ENCODE measurements at places on chromosomes 4 and X.
A peak's percentile ranks its signal among the peaks of the same experiment; 100 is the strongest.

GRCh38 chrX:109774706-109775105 lies 41.6 kb upstream of the ACSL4 start:
- peak; percentile 44 for DNase-seq

GRCh38 chr4:98674404-98675173 lies 16.2 kb upstream of the TSPAN5 start:
- no peak for DNase-seq

DNA sequence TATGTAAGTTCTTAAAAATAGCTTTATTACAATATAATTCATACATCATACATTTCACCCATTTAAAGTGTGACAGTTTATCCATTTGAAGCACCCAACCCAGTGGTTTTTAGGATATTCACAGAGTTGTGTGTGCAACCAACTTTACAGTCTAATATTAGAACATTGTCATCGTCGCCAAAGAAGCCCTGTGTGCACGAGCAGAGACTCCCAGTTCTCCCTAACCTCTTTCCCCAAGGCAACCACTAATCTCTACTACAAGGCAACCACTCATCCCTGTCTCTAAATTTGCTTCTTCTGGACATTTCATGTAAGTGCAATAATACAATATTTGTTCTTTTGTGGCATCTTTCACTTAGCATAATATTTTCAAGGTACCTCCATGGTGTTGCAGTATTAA lies 47.7 kb downstream of the CLDN22 start:
- DNase-seq: no peak

DNA sequence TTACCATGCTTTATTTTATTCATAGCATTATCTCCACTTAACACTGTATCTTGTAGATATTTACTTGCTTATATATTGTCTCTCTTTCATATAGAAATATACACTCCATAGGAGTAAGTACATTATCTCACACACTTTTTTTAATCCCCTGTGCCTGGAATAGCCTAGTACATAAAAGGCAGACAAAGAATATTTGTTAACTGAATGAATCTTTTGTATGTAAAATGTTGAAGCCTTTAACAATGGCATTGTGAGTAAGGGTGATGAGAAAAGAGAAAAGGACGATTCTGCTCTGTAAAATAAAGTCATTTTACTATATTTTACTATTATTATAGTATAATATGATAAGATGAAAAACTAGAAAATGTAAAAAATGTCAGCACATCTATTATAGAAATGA lies 97.7 kb upstream of the PDHA2 start:
- DNase-seq: no peak

DNA sequence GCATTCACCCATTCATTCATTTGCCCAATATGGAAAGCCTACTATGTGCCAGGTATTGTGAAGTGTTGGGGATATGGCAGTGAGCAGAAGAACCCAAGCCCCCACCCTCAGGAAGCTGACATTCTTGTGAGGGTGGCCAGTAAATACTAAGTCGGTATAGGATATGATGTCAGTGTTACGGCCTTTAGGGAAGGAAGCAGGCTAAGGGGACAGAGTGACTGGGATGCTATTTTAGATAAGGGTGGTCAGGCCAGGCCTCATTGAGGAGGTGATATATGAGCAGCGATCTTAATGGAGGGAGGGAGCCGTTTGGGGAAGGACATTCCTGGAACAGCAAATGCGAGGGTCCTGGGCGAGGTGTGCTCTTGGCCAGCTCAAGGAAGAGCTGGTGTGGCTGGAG lies 2.0 kb downstream of the ATP6AP1 start:
- no peak for DNase-seq

DNA sequence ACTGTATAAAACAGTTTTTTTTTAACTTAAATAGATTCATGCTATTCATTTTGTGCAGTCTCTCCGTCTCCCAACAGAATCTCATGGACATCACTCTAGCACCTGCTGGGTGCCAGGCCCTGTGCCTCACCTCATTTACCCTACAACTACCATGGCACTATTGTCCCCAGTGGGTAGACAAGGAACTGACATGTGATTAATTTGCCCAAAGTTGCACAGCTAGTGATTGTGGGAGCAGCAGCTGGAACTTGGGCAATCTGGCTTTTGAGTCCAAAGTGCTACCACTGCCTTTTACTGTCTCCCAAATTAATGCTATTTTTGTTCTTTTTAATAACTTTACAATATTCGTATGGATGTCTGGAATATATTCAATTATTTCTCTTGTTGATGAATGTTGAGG lies 11.2 kb upstream of the PGRMC2 start:
- no peak for DNase-seq

- DNase-seq: no peak
Observed at GRCh38 chr4:23171976-23172375, 479.2 kb downstream of the GBA3 start.

DNA sequence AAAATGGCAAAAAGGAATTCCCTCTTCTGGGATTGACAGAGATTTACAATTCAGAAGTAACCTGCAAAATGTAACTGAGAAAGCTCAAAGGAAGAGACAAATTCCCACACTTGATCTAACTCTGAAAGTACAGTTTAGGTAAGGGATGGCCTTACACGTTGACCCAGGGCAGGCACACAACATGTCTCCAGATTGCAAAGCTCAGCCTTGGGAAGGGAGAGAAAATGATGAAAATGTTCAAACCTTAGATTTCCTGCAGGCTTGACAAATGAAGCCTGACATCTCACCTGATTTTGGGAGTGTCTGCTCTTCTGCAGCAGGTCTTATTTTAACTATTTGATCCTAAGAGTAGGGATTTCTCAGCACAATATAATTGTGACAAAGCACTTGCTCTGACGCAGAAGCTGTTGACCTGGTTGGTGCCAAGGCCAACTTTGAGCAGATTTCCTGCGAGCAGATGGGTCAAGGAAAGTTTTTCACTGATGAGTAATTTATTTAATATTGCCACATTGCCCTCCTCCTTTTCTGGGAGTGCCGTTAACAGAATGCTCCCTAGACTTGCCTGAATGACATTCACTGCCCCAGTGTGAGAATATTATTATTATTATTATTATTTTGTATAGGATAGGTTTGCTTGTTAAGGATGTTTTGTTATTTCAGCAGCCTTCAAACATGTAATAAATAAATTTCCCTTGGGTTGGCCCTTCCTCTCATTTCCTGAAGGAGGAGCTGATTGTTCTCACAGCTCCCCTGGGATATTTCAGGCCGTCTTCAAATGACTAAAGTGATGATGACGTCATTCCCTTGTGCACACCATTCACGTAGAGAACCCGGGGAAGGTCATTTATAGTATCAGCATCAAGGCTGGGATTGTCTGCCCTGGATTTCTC lies 157.1 kb downstream of the VEGFC start:
- no peak for DNase-seq

DNA sequence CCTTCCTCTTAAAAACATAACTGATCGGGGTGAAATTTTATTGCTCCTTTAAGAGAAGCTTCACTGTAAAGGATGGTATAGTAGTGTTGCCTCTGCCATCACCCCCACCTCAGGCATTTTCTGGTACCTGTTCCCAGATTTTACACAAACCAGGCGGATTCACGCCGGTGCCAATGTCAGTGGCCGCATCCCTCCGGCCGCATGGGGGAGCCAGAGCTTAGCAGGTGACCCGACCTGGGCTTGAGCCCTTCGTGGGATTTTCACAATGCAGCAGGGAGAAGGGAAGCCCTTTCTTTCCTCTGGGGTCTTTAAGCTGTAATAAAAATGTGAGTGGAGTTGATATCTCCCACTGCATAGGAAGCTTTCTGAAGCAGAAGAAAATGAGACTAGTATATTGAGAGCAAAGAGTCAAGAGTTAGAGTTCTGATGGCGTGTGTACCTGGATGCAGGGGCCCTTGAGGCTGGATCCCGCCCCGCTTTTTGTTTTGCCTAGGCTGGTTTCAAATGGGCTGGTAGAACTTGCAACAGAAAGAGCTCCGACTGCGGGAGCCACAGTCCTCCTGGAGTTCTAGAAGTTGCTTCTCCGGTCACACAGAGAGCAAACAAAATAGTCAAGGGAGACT lies 59.4 kb downstream of the POLR2B start:
- DNase-seq: peak; percentile 65

DNA sequence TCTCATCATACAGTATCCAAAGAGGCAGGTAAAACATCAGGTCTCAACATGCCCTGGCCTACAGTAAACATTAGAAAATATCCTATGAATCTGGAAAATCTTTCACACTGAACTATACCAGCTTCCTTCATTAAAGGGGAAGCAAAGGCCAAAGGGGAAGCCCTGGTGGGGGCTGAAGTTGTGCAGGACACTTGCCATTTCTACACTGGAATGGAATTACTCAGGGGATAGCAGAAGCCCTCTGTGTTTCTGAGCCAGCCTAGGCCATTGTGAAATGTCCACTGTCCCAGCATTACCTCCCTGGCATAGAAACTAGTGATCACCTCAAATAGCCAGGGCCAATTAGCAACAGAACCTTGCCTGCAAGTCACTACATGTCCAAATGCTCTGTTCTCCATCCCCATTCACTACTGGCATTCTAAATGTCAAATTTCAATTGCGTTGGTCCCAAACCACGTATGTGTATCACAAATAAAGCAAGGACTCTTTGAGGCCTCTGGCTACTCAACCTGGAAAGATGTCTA lies 429.9 kb downstream of the AFF2 start:
- no peak for DNase-seq

DNA sequence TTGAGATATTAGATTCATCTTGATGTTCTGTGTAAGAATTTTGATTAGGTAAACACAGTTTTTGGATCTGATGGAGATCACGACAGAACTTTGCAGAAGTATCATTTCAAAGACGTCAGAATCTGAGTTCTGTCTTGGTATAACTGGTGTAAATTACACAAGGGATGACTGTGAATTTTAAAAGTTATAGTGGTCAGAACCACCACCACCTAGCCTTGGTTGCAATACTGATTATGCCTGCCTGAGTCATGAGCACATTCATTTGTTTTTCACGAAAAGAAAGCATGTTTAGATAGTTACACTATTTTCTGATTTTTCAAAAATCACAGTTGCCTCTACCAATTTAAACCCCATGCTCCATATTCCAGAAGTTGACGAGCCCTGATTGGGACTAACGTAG lies 54.8 kb downstream of the ZFX start:
- DNase-seq: peak; percentile 14

DNA sequence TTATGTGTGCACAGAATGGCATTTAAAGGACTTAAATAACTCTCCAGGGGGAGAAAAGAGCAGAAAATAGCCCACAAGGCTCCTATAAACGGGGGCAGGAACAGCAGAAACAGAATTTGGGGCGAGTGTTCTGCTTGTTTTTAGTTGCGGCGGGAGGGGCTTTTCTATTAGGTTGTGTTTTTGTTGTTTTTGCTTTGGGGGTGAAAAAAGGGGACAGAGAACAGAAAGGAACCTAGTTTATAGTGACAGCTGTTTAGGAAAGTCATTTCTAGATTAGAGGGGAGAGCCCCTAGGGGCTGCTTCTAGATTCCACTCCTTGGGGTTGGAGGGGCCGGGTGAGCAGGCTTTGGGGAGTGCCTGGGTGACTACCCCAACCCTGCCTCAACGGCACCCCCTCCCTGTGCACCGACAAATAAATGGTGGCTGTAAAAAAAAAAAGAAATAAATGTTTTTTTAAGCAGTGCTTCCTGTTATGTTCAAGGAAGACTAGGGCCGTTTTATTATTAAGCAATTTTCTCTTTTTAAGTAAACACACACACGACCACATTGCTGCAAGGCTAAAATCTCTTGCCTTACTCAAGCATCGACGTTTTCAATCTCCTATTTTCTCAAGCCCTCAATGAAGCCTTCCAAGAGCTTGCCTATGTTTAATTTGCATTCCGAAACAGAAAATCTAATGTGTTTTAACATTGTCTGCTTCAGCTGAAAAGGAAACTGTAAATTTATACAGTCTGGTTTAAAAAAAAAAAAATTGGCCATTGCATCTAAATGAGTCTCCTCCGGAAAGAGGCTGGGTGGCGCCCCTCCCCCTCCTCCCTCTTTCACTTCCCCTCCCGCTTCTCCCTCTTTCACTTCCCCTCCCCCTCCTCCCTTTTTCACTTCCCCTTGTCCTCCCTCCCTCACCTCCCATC lies 123.3 kb upstream of the TBL1X start:
- peak; percentile 62 for DNase-seq

GRCh38 chr4:100268789-100269188 lies 78.5 kb upstream of the DDIT4L start:
- DNase-seq: no peak

DNA sequence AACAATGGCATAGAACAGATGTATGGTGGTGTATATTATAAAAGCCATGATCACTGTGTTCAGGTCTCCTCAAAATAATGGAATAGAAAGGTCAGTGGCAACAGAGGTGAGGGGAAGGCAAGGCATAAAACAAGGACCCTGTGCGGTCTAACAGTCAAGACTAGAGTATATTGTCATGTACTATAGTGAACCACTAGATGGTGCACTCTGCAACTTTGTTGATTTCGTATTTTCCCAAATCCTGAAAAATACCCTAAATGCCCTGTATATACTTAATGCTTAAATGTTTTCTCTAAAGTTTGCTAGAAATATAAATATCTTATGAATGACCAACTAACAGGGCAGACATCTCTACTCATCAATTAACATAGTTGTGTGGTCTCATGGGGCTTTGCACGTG lies 453.0 kb downstream of the PCDH11X start:
- peak; percentile 10 for DNase-seq

GRCh38 chrX:69257499-69258127 lies 92.4 kb upstream of the PJA1 start:
- DNase-seq: no peak

DNA sequence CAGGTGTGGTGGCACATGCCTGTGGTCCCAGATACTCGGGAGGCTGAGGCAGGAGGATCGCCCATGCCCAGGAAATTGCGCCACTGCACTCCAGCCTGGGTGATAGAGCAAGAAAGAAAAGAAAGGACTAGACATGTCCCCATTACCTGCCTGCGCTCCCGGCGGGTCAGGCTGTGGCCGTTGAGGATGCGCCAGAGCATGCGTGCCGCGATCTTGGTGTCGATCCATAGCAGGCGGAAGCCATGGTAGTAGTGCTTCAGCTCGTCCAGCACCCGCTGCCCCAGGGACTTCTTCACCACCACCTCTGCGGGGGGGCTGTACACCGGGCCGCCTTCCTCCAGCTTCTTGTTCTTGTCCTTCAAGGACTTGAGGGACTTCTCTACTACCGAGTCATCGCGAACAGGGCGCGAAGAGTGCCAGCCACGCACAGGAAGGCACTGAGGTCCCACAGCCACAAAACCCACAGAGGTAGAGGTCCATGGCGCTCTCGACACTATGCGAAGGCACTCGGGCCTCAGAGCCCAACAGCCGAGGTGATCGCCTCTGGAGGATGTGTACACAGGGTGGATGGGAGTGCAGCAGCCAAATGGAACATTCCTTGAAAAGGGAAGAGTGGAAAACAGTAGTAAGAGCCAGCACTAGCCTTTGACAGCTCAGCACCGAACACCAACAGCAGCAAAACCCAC lies 14.6 kb downstream of the LETM1 start:
- no peak for DNase-seq
